ENCODE measurements at places on chromosomes 16 and 17.

DNA sequence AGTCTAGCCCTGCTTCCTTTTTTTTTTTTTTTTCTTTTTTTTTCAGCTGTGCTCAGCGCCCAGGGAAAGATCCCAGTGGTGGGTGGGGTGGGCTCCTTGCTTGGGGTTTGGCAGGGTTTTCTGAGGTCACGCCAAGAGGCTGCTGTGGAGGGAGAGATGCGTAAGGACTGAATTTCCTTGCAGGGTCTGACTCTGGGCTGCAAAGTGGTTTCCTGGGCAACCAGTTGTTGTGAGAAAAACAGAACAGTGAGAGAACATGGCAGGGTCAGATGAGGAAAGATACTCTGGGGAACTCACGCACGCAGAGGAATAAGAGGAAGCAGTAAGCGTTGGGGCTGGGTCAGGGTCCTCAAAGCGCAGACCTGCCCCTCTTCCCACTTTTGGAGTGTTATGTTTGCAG, 119.5 kb downstream of the IRF8 start:
- DNase-seq = no peak

- peak; percentile 57 for DNase-seq
Observed at GRCh38 chr17:81241648-81242420, 2.7 kb downstream of the NDUFAF8 start.

- DNase-seq = no peak
Observed at GRCh38 chr17:48004983-48005382, 32.6 kb downstream of the COPZ2 start.

DNA sequence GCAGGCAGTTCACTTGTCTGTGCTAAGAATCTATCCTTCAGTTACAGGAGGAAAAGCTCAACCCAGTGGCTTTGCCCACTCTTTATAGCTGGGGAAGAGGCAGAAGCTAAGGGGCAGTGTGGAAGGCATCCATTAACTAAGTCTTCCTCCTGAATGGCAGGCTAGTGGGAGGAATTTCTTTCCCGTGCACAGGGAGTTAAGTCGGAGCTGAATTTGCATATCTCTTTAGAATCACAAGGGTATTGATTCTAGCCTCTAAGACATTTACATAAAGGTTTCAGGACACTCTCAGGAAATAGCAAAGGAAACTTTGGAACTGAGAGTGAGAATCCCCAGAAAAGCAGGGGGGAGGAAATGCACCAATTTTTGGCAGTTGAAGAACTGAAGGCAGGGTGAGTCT, 245.6 kb downstream of the CA10 start:
- DNase-seq = no peak

DNA sequence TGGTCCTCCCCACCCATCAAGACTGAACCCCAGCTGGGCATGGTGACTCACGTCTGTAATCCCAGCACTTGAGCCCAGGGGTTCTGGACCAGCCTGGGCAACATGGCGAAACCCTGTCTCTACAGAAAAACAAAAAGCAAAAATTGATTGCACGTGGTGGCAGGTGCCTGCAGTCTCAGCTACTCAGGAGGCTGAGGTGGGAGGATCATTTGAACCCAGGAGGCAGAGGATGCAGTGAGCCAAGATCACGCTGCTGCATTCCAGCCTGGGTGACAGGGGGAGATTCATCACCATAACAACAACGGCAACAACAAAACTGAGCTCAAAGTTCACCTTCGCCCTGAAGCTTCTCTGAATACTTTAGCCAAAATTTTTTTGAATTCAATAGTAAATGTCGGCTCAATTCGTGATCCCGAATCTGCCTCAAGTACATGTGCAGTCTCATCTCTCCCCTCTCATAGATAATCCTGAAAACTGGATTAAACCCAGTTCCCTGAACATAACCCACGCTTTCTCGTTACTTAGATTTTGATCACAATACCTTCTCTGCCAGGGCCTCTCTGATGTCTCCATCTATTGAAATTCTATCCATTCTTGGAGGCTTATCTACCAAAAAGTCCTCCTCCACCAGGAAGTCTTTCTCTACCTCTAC, 13.5 kb upstream of the MYH10 start:
- DNase-seq = no peak

DNA sequence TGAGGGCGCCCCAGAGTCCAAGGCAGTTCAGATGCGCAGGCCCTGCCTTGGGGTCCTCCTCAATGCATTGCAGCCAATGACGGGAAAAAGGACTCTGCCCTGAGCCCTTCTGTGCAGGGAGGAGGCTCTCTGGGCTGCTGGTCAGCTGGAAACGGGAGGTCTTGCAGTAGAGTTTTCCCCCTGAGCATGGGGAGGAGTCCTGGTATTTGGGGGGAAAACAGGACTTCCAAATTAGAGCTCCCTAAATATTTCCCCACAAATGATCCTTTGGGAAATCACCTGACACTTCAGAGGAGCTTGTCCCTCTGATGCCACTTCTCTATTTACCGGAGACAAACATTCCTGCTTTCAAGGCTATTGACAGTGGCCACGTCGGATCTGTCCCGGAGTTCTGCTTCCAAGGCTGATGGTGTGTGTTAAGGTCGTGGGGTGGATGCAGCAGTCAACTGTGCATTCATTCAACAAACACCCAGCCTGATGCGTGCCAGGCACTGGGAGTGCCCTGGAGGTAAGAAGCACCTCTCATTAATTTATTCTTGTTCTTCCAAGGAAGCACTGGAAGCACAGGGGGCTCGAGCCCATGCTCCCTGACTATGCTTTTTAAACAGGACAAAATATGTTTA, 73.0 kb upstream of the DNAH17 start:
- DNase-seq = no peak

Data from RPMI8226 (cell line).